MG63 (cell line): ENCODE measurements at places on chromosomes 2 and 18. TPM values are rescaled to one million over a fixed set of nuclear protein-coding genes. Genes with fewer than 3 reads are reported as not detected.

- no peak for DNase-seq
Measured at GRCh38 chr2:137168552-137168951, 403.2 kb downstream of the THSD7B start.

GRCh38 chr2:62369541-62370202, 136.3 kb downstream of the TMEM17 start:
- no peak for DNase-seq

DNA sequence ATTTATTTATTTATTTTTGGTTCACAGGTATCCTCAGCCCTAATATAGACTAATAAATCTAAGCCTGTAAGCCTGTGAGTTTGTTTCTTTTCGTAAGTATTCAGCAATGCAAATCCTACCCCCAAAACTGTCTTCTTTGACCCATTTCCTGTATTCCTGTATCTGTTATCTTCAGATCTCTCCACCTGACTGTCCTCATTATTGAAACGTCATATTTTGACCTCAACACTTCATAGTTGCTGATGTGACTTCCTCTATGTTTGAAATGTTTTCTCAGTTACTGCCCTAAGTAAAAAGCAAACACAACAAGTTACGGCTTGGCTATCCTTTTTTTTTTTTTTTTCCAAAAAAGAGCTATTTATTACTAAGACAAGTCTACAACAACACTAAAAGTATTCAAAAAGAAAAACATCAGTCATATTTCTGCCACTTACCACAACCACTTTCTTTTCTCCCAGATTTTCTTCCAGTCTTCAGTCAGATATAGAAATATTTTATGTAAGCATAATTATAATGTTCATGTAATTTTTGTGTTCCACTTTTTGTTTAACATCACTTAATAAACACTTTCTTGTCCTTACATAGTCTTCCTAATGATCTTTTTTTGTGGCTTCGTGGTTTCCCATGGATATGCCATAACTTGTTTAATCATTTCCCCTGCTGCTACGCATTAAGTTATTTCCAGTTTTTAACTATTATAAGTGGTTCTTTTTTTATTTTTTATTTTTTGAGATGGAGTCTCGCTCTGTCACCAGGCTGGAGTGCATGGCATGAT, 45.0 kb upstream of the EML4 start:
- DNase-seq = no peak

DNA sequence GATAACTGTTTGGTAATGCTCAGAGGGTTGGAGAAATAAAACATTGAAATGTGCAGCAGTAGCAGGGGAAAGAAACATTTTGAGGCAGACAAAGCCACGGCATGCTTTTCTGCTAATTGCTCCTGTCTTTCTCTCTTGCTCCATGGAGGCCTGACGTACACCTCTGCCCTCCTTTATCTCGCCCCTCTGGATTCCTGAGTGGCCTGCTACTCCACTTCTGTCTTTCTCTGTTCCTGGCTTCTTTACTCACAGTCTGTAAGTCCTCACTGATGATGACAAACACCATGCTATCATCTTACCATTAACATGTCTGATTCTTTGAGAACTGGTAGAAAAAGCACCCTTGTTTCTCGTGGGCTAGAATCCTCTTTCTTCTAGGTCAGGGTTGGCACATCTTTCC, 392.9 kb downstream of the MEIS1 start:
- no peak for DNase-seq

FAP gene
- 0.52 and 1.2 TPM in 2 replicates for total RNA-seq

SERPINB10 gene
- not detected in 2 replicates for total RNA-seq

DNA sequence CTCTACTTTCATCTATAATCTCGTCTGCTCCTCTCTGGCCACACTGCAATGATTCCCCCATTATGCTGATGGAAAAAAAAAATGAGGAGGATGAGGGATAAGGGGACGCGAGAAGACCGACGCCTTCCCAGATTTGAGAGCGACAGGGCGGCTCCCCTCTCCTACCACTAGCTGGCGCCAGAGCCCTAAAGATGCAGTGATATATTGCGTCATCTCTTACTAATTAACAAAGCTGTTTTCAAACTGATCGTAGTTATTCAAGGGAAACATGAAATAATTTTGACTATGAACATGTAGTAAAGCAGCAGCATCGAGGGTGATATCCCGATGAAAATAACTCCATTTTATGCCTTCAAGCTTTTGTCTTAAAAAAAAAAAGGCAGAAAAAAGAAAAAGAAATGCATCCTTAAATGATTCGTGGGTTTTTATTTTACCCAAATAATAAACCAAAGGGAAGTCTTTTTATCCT, 48.0 kb upstream of the HNRNPA3 start:
- peak; percentile 60 for DNase-seq

- no peak for DNase-seq
Measured at GRCh38 chr18:53771664-53772063, 452.8 kb downstream of the MBD2 start.

- DNase-seq = peak; percentile 89
Measured at GRCh38 chr2:46097714-46098480, 199.3 kb upstream of the EPAS1 start.

DNA sequence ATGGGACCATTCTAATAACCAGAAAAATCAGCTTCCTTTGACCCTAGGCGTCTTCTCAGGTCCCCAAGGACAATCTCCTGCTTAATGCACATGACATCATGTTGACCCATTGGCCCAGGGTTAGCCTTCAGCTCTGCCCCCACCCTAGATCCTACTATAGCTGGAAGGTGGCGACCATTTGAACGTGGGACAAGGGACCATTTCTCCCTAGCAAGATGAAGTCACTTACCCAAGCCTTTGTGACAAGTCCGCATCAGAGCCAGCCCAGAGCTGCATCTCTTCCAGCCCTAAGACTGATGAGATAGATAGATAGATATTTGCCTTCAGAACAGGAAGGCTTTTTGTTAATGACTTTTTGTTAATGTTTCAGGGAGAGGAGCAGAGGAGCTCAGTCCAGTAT, 28.2 kb upstream of the TAF1B start:
- no peak for DNase-seq

- no peak for DNase-seq
Measured at GRCh38 chr2:18800240-18800971, 211.0 kb upstream of the NT5C1B start.

TCF23 gene
- total RNA-seq = not detected in 2 replicates

DNA sequence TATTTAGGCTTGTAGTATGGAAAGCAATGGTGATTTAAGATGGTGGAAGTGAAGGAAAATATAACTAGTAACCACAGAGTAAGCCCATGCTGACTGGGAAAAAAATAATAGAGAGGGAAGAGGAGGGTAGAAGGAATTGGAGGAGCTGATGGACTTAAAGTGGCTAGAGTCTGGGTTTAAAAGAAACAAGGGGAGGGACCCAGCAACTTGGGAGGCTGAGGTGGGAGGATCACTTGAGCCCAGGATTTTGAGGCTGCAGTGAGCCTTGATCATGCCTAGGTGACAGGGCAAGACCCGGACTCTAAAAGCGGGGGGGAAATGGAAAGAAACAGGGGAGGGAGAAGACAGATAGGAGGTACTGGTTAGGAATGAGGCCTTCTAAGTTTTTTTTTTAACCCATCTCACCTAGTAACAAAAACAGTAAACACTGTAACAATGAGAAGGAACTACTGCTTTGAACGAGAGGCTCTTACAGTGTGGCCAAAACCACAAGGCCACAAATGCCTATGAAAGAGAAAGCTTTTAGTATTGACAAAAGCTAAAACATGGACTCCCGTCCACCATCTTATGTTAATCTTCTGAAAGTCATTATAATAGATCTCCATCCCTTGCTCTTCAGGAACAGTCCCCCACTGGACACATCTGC, 26.6 kb downstream of the METTL8 start:
- DNase-seq = no peak

PKP4 gene
- 9.3 and 15.0 TPM in 2 replicates for total RNA-seq

BCL11A gene
- not detected in 2 replicates for total RNA-seq

ASTL gene
- total RNA-seq = not detected in 2 replicates

- peak; percentile 5 for DNase-seq
Measured at GRCh38 chr2:24175631-24176187, 856 bp downstream of the FAM228A start.

DNA sequence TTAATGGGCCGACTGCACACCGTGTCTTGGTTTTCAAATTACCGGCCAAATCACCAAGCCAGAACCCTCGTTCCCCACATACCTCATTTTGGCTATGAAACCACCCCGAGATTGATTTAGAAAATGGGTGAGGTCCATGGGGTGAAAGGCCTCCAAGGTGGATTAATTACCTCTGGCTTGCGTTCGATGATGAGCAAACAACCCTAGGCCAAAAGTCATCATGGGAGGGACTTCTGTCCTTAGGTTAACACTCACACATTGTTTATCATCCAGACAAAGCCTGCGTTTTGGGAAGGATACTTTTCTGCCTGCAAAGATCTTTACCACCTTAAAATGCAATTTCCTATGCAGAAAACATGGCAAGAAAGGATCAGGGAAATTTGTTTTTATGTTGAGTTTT, 48.5 kb downstream of the GALR1 start:
- no peak for DNase-seq

GRCh38 chr2:238796223-238796885, 51.5 kb upstream of the TWIST2 start:
- no peak for DNase-seq

DNA sequence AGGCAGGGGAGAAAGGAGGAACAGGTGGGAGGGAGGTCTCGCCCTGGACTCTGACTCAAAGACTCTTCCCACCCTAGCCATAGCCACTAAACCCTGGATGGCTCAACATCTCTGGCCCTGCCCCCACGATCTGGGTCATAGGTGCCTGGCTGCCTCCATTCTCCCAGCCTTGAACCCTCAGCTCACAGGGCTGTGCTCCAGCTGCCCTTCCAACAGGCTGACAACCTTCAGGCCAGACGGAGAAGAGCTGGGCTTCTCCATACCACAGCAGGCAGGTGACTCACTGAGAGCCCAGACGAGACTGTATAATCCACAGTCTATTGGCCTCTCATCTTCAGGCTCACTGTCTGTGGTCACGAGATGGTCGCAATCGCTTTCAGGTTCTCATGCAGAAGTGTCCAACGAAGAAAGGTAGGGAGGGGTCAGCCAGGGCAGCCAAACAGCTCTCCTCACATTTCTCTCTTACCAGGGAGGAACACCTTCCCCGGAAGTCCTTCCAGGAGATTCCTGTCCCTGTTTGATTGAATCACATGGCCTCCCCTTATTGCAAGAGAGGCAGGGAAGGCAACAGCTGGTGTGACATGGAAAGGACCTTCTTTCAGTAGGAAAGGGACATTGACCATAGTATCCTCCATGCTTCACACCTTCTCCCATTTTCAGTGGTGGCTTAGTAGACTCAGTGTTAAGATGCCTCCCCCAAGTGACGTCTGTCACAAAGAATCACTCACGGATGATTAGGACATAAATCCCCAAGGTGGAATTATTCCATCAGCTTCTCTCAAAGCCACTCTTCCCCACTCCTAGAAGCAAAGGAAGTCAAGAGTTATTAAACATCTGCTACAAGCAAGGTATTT, 100.1 kb downstream of the MRO start:
- DNase-seq = no peak

RAD51AP2 gene
- total RNA-seq = not detected in 2 replicates

DNA sequence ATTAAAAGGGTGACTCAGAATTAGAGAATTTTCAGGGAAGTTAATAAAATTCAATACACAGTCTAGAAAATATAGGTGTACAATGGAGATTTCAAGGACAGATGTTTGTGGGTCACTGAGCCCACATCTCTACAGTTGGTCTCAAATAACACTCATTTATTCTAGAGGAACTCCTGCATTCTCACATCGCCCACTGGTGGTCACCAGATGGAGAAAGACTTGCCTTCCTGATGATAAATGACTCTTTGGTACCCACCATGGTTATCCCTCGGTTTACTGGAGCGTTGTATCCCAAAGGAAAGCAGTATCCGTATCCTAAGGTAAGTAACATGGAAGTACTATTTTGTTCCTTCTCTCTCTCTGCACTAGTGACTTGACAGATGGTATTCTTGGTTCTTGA, 1297.1 kb downstream of the DPP10 start:
- no peak for DNase-seq

SCYGR4 gene
- not detected in 2 replicates for total RNA-seq

- no peak for DNase-seq
Measured at GRCh38 chr2:158539176-158540005, 82.6 kb downstream of the PKP4 start.

DNA sequence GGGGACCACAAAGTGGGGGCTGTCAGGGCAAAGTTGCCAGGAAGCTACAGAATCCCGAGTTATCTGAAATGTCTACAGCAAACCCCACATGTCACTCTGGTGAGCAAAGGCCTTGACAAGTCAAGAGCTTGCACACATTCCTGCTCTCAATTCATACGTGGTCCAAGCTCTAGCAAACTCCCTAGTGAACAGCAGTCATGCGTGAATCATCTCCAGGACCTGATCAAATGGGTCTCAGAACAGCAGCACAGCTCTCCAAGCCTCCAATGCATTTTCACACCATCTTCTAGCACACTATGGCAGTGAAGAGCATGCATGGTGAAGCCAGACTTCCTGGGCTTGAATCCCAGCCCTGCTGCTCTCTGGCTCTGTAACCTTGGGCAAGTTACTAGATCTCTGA, 68.5 kb downstream of the MYO5B start:
- DNase-seq = peak; percentile 24

RDH14 gene
- total RNA-seq = 29.1 and 34.6 TPM in 2 replicates

DNA sequence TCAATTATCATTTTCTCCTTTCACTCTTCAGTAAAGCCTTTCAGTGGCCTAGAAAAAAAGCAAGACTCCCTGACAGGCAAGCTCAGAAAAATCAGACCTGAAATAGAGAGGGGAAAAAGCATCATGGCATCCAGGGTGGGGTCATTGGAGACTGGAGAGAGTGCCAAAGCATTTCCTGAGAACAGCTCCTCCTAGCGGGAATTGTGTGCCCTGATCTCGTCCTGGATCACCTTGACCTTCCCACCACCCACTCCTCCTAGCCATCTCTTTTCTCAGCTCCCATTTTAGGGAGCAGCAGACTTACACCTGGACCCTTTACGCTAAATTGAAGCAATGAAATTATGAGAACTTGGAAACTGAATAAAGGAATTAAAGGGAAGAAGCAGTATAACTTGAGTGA, 176.6 kb downstream of the VWC2L start:
- DNase-seq = no peak

DIPK1C gene
- 0.30 TPM in 1 of 2 replicates, not detected in the other for total RNA-seq

GRCh38 chr2:137747509-137747908, 216.8 kb upstream of the HNMT start:
- DNase-seq = no peak

- no peak for DNase-seq
Measured at GRCh38 chr2:85577386-85578242, at the start of gene VAMP8. Gene VAMP8, plus strand, starts transcription at chr2:85577586. Its CDS starts 61 bp downstream, at chr2:85577647.

MAP3K19 gene
- total RNA-seq = not detected in 2 replicates

DNA sequence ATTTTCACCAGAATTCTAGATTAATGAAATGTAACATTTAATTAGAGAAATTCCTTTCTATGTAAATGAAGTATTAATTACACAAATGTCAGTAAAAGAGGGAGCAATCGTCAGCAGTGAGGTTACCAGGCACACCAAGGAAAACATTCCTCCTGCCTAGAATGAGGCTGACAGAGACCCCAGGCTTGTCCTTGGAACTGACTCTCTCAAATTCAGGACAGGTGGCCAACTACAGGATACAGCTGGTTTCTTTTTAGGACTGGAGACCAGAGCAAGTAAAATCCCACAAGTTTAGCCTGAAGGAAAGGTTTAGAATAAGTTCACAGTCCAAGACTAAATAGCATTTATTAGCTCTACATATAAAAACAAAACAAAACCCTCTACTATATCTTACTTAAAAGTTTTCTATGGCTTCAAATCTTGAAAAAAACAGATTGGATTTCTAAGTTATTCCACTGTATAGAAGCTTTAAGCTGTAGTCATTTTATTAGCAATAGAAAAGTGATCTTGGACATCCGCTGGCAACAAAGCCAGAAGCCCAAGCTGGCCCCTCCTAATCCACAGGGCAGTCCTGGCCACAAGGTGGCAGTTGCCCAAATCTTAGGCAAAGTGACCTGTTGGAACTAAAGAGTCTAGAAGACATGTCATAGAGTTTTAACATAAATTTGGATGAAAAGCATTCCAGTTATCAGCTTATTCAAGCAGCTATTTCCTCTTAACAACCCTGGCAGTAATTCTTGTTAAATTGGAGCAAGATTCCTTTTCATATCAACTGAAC, 81.0 kb downstream of the SP3 start:
- DNase-seq = peak; percentile 23
